Suppressor macrophage treated with lipopolysaccharide for 1 hour (primary cell): ENCODE measurements at places on chromosomes 16 and 17.
A peak's percentile ranks its signal among the peaks of the same experiment; 100 is the strongest.

DNA sequence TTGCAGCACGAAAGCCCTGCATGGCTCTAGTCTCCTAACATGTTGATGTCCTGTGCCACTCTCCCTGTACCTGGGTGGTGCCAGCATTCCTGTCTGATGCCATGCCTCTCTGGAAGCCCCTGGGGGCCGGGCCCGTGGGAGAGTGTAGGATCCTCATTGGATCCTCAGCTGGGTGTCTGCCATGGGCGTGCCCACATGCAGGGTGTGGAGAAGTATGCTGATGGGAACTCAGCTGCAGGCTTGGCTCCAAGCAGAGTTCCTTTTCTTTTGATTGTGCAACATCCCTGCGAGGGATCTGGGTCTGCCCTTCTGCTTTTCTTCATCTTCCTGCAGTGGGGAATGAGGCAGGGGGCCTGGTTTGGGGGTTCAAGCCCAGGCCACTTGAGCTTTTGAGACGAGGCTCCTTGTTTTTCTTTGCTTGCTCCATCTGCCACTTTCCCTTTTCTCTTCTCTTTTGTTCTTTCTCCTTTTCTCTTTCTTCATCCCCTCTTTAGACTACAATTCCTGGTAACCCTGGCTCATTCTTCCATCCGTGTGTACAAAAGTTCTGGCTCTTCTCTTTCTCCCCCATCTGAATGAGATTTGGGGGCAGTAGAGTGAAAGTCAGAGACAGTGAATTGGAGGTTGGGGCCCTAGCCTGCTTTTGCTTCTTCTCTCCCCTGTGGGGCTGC is 32.9 kb downstream of the KSR1 start:
- peak; percentile 79 for DNase-seq

GRCh38 chr16:78903843-78904242 is 696.7 kb downstream of the MAF start:
- no peak for DNase-seq

DNA sequence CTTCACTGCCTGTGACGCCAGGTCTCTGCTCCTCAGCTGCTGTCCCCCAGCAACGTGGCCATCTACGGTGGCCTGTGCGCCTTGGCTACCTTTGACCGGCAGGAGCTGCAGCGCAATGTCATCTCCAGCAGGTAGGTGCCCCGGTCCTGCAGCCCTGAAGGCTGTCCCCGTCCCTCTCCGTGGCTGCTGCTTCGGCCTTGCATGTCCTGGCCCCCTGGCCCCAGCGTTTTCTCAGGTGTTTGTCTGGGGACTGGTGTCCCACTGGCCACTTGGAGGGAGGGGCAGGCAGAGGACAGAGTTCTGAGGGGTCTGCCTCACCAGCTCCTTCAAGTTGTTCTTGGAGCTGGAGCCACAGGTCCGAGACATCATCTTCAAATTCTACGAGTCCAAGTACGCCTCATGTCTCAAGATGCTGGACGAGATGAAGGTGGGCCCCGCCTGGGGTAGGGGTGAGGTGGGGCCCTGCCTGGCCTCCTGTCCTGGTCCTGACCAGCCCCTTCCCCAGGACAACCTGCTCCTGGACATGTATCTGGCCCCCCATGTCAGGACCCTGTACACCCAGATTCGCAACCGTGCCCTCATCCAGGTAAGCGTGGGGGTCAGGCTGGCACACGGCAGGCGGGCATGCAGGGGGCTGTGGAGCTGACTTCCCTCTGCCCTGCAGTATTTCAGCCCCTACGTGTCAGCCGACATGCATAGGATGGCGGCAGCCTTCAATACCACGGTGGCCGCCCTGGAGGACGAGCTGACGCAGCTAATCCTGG is 4.4 kb downstream of the GPS1 start:
- DNase-seq: no peak

DNA sequence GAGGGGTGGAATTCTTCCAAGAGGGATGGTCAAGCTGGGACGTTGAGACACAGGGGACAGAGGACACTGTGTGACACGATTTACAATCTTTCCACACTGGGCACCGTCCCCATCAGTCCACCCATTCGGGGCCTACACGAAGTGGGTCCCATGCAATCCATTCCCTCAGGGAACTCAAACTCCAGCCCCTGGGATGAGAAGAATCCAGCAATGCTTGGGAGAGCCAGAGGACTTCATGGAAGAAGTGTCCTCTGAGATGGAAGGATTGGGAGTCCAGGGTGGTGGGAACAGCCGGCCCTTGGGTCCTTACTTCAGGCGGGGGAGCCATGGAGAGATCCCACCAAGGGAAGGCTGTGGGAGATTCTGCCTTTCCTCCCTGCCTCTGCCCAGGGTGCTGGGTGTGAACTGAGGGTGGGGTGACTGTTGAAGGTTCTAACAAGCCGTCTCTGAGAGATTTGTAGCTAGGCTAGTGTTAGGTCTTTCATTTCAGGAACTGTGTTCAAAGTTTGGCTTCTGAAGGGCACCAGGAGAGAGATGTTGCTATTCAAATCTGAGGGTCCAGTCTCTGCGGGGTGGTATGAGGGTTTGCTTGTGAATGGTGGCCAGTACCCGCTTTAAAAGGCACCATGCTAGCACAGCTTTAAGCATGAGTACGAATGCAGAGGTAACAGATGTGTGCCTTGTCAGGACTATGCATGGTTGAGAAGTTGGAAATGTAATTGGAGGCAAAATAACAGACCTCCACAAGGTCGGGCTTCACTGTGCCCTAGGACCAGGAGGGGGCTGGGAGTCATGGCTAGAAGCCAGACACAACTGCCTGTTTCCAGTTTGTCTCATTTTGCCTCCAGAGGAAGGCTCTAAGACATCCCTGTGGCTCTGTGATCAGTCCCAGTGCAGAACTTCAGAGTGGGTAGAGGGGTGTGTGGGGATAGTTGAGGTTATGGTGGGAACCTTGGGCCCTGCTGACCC is 1.9 kb downstream of the ATP1B2 start:
- no peak for DNase-seq

GRCh38 chr17:50176559-50177357 is 11.0 kb downstream of the SGCA start:
- DNase-seq: no peak

- DNase-seq: no peak
These were observed 267.1 kb upstream of the ASIC2 start for GRCh38 chr17:33560165-33560564.

DNA sequence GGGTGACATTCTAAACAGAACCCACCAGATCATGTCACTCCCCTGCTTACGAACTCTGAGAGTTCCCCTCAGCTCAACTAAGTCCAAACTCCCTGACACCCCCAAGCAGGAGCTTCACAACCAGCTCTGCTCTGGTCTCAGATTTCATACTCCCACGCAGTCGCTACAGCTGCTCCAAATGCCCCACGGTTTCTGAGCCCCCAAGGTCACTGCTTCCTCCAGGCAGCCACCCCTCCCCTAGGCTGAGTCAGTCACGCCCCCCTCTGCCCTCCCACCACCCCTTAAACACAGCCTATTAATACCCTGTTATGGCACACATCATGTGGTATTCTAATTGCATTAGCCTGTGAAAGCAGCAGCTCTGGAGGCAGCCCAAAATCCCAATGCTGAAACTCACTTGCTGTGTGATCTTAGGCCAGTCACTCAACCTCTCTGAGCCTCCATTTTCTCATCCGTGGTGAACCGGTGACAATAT is 51.5 kb downstream of the GSG1L start:
- DNase-seq: peak; percentile 31

- DNase-seq: no peak
These were observed 35.8 kb upstream of the TEKT3 start for GRCh38 chr17:15377200-15377599.

- DNase-seq: no peak
These were observed 363.8 kb upstream of the HSBP1 start for GRCh38 chr16:83443972-83444371.

DNA sequence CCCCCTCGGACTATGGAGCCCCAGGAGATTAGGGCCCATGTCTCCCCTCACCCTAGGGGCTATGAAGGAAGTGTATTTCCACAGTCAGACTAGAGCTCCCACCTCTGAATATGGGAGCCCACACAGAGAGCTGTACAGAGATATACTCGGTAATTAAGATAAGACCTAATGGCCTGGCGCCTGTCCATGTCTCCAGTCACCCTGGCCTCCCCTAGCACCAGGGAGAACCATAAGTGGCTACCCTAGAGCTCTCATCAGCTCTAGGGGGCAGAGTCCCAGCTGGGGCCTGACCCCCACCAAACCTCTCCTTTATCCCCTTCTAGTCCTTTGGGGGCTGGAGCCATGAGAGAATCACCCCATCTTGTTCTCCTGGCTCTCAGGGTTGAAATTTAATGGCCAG is 2.4 kb downstream of the TMEM101 start:
- no peak for DNase-seq

- peak; percentile 76 for DNase-seq
These were observed 78.7 kb downstream of the CRISPLD2 start for GRCh38 chr16:84898447-84898846.

GRCh38 chr16:49910541-49911071 is 54.7 kb upstream of the ZNF423 start:
- DNase-seq: no peak
